ENCODE measurements at places on chromosomes 13 and 19. TPM values are rescaled to one million over a fixed set of nuclear protein-coding genes. Genes with fewer than 3 reads are reported as not detected.

Gene KIR2DL1
- total RNA-seq: not detected

GRCh38 chr13:97834250-97834649 is 119.2 kb upstream of the IPO5 start:
- no peak for DNase-seq

Gene PRTN3
- not detected for total RNA-seq

Gene ZNF738
- 17.9 TPM for total RNA-seq

DNA sequence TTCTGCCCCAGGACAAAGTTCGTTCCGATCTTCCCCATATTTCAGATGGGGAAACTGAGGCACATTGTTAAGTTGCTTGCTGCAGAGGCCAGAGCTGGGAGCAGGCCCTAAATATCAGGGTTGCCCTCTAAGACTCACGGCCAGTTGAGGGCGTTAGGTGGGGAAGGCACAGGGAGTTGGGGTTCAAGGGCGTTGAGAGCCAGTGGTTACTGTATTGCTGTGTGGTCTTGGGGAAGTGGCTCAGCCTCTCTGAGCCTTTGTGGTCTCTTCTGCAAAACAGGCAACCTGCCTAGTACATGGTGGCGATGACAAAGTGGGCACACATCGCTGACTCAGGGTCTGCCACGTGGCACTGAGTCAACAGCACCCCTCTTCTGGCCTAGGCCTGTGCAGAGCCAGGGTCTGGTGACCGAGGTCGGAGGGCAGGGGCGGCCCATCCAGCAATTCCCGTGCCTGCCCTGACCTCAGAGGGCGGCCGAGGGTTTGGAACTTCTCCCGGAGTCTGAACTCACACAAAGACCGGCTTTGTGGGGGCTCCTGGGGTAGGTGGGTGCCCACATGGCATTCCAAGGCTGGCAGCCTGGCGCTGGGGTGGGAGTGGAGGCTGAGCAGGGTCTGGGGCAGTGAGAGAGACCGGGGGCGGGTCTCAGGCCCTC is 10.2 kb downstream of the TNFAIP8L1 start:
- no peak for DNase-seq

GRCh38 chr19:40282920-40283319 is 2.2 kb downstream of the AKT2 start:
- no peak for DNase-seq

DNA sequence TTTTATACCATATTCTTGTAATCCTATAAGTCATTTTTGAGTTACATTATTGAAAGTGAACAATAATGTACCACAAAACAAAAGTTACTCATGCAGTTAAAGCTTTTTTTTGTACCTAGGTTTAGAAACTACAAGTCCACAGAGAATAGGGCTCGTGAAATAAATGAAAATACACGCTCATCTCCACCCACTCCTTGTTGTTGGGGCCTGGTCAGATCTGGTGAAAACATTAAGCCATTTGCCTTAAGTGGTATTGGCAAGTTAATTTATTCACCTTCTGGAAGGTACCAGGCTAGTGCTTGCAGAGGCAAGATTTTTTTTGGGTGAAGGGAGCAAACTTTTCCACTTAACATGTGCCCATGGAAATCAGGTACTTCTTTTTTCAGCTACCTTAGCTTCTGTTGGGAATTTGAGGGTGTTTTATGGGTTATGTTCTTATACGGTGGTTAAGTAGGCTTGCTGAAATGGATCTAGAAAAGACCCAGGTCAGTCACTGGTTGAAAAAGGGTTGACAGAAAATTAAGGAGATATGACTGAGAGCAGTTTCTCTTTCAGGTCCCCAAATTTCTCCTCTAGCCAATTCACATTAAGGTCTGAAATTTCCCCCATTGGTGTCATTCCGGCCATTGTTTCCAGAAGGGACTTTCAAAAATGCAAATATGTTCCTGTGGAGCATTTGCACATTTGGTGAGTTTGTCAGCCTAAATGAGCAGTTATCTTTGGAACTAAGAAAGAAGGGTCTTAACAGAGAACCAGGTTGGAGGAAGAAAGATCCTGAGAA is 143.3 kb downstream of the KCNRG start:
- no peak for DNase-seq

DNA sequence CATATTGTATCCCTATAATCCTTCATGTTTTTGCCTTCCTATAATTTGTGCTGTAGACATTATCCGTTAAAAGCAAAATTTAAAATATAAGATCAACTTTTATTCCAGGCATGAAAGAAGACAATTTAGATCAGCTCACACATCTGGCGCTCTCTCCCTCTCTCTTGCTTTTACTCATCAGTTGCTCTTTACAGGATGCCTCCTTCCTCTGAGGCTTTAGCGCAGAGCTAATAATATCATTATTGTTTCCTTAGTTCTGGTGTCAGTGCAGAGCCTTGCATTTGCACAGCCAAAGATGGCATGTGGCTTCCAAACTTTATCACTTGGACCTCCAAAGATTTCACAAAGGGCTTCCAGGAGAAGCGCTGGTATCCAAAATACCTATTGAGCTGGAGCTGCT is 295.1 kb downstream of the FGF9 start:
- no peak for DNase-seq

- DNase-seq: no peak
Observed at GRCh38 chr13:41488124-41488523, 30.8 kb downstream of the RGCC start.

Gene PINLYP
- total RNA-seq: not detected

DNA sequence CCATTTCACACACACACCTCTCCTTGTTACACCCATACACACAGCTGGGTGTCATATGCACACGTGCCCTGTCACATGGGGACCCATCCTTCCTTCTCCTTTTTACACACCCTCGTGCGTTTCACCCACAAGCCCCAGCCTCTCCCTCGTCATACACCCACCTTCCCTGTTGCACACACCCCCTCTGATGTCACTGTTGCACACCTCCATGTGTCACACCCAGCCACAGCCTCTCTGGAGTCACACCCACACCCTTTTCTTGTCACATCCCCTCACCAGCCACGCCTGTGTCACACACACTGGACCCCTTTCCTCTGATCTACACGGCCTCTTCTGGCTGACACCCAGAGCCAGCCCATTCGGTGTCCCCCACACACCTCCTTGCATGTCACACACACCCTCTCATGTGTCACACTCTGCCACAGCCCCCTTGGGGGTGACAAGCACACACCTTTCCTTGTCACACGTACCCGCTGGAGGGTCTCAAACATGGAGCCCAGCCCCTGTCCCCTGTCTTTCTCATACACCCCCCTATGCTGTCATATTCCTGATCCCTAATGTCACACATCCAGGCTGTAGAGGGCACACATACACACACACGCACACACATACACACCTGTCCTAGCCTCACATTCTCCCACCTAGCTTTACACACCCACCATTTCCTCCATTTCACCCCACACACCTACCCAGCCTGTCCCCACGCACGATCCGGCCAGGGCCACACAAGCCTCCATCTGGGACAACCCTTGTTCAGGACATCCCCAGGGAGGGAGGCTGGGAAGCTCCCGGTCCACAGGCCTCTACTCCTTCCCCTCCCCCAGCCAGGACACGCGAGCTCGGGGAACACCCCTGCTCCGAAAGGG is 1.4 kb downstream of the NOVA2 start:
- no peak for DNase-seq

Measured in MG63 (cell line).